ENCODE measurements at places on chromosomes 6 and 20.
A peak's percentile ranks its signal among the peaks of the same experiment; 100 is the strongest.

DNA sequence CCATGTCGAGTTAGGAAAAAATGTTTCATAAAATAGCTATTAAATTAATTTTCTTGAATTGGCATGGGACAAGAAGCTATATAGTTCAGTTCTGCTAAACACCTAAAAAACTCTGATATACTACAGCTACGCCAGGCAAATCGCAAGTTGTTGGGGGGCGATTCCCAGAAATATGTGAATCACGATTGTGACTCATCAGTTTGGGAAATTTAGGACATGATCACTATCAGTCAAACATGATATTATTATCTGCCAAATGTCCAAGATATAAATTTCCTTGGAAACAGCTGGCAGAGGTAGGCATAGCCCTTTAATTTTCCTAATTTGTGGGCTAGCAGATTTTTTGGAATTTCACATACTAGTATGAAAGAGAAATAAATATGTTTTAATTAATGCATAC lies 123.6 kb downstream of the ATXN1 start:
- DNase-seq: no peak

DNA sequence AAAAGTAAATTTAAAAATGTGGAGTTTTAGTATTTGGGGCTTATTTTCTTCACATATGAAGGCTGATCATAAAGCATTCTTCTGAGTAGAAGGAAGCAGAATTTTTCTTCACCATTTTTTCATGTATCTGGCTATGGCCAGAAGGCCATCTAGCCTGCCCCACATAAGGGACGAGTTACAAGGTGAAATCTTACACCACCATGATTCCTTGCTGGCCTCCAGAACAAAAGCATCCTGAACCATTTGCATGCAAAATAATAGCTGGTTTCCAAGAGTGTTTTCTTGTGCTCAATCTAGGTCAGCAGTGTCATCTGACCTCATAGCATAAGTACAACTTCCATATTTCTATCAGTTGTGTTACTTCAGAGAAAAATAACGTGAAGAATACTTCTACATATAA lies 93.1 kb downstream of the BMP5 start:
- no peak for DNase-seq

GRCh38 chr20:48788486-48789072 lies 39.2 kb downstream of the PREX1 start:
- DNase-seq: no peak

- no peak for DNase-seq
These were observed 109.7 kb downstream of the FAM120B start for GRCh38 chr6:170416303-170416702.

GRCh38 chr6:8047541-8048292 lies 16.5 kb downstream of the BLOC1S5 start:
- no peak for DNase-seq

GRCh38 chr6:43471399-43471798 lies 6.0 kb upstream of the TJAP1 start:
- no peak for DNase-seq

DNA sequence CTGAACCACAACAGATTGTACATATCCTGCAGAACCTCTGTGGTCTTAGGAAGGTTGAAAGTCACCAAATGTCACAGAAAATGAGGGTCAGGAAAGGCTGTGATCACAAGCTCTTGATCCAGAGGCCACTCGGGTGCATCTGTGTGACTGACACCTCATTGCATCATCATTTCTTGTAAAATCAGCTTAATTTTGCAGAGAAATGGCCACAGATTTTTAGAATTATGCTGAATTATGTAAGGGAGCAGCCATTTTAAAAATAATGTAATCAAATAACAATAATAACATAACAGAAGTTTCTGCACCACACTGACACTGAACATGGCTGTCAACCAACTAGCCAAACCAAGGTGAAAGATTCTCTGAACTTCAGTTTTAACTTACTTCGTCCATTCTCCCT lies 32.5 kb upstream of the PRND start:
- no peak for DNase-seq

GRCh38 chr6:119791736-119792135 lies 442.2 kb upstream of the MAN1A1 start:
- DNase-seq: no peak

DNA sequence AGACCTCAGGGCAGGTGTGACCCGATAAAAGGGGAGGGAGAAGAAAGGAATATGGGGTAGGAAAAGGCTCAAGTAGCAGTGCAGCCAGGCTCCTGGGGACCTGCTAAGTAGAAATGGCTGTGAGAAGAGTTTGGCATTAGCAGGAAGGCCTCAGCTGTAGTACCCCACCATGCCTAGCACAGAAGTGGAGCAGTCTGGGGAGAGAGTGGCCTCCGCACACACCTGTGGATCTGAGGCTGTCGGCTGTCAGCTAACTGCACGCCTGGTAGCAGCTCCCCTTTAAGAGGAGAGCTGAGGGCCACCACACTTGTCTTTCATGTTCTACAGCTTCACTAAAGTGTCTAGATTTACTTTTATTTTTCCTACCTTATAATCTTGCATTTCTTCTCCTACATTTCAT lies 24.6 kb downstream of the PDE7B start:
- no peak for DNase-seq

DNA sequence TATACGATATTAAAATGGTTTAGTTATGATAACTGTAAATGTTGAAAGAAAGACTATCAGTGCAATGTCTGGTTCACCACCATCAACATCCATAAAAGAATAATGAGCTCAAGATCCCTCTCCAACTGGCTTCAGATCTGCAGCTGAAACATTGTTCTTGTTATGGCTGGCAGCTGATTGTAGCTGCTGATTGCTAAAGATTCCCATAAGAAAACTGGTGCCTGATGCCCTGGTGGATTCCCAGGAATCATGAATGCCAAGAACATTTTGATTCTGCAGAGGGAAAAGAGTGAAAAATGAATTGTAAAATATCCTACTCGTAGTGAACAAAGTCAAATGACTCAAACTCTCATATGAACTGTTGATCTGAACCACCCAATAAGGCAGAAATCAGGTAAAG lies 1160.2 kb downstream of the EPHA7 start:
- DNase-seq: no peak

DNA sequence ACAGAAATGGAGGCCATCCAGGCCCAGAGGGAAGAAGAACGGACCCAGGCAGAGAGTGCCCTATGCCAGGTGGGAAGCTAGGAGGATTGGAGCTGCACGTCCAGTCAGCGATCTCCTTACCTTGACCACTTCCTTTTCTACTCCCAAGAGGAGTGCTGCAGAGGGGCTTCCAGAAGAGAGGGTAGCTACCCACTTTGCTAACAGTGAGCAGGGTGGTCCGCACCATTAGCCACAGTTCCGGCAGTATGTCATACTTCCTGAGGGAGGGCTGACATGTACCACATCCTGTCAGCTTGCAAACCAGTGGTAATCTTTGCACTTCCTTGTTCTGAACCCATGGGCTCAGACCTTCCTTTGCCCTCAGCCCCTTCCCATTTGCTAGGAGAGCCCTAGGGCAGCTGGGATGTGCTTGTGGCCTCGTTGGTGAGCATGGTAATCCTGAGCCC lies 35.4 kb downstream of the CEP250 start:
- peak; percentile 62 for DNase-seq

- DNase-seq: no peak
These were observed 87.6 kb downstream of the BTBD9 start for GRCh38 chr6:38552121-38552520.

GRCh38 chr6:8108031-8108660 lies 5.8 kb upstream of the EEF1E1 start:
- no peak for DNase-seq

GRCh38 chr20:4469910-4470309 lies 251.8 kb upstream of the PRND start:
- DNase-seq: no peak

- no peak for DNase-seq
These were observed 7.9 kb downstream of the PEX6 start for GRCh38 chr6:42970871-42971612.

DNA sequence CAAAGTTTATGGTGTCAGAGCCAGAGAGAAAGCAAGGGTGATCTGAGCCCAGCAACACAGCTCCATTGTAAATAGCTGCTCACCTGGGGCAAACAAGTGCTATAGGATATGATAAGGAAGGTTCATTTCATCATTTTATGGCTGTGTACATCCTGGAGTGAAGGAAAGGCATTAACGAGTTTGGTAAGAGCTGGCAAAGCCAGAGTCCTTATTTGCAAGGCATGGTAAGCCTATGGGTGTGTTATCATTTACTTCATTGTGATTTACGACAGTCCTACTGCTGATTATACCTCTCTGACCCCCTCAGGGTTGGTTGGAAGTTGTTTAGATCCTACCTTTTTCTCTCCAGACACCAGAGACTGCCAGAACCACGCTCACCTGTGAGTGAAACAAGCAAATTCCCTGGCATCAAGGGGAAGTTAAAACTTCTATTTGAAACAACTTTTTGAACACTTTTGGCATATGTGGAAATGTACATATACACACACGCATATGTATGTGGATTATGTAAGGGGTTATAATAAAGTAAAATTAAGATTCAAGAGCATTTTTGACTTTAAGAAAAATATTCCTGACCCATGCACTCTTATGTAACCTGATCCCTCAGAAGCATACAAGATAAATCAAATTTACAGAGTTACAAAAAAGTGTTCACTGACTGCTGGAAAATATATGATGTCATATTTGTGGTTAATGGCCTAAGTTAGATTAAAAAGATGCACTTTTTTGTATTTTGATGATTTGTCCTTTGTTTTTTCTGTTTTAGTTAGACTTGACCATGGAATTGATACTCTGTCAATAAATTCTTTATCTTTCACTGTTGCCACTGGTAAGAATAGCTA lies 40.4 kb upstream of the EDN1 start:
- DNase-seq: no peak

DNA sequence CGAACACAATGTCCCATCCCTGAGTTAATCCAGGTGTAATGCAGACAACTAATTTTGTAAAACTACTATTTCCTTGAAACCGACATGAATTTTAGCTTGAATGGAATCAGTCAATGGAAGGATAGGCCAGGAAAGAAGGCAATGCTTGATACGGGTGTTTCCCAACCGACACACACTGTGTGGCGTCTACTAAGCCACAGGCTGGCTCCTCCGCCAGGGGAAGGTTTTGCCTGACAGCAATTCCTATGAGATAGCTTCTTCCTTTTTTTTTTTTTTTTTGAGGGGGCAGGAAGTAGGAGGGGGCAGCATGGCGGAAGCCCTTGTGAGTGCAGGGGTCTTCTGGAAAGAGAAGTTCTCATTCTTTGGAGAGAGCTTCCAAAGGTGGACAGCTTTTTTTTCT lies 12.0 kb upstream of the LAMA4 start:
- DNase-seq: no peak

- DNase-seq: no peak
These were observed 137.1 kb downstream of the ELOVL4 start for GRCh38 chr6:79810185-79810705.

DNA sequence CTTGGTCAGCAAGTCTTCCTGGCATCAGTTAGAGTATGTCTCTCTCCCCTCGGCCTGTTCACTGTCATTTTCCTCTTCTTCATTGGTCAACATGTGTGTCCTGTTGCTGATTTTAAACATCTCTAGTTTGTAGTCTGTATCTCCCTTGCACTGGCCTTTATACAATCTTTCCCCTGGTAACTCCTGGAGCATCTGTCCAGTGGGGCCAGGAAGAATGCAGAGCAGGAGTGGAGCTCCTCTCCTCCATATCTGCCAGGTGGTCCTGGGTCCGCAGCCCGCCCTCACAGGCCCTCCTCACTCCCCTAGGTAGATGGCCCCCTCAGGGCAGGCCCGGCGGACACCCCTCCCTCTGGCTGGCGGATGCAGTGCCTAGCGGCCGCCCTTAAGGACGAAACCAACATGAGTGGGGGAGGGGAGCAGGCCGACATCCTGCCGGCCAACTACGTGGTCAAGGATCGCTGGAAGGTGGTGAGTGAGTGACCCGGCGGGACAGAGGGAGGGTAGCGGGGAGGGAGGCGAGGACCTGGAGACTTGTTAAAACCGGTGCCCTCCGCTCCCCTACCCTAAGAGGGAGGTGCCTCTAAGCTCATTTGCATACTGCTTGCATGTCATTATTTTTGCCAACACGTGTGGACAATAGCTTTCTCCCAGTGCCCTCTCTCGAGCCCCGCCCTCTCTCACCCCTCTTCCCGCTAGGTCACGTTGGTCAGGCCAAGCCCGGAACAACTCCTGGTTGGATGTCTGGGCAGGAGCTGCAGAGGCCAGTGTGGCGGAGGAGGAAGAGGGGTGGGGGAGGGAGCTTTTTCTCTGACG lies 3.2 kb downstream of the TTBK1 start:
- DNase-seq: no peak

DNA sequence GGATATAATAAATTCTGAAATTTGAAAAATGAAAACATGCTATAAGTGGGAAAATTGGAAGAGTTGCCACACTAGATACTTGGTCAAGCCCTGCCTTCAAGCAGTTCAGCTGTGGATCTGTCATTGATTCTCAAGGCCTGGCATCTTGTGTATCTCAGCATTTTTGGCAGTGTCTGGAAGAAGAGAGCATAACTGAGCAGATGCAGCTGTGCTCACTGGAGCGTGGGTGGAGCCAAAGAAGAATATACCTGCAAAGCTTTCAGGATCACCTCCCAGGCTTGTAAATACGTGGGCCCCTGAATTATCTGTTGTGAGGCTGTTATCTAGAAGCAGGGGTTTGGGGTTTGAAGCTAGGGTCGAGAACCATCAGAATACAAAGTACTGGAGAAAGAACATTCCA lies 31.3 kb upstream of the CHD6 start:
- no peak for DNase-seq

GRCh38 chr6:148779142-148779562 lies 32.3 kb downstream of the UST start:
- DNase-seq: no peak

DNA sequence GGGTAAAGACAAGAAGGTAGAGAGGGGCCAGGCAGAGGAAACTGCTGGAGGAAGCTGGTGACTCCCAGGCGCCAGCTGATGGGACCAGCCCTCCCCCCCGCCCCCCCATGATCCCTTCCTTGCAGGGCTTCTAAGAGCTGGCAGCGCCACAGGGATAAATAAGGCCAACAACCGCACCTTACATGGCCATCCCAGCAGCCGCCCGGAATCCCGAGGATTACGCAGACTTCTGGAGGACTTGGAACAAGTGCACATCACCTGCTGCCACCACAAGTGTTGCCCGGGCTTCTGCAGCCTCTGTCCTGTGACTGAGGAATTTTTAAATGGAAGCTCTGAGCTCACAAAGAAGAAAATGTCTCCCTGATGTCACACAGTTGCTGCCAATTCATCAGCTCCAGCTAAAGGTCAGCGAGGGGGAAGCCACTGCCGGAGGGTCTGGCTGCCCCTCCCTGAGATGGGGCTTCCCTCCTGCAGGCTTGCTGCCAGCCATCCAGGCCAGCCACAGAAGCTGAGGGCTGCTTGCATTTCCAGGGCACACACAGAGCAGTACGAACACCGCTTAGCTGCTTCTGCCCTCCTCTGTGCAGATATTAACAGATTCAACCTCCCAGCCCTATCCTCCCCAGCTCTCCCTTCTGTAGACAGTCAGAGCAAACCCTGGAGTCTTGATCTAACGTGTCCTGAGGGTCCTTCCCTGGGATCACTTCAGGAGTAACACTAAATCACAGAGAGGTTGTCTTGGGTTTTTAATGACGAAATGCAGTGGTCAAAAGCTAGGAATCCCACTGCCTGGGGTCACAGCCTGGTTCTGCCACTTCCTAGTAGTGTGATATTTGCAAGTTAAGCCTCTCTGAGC lies 38.6 kb upstream of the PIM1 start:
- DNase-seq: no peak

- no peak for DNase-seq
These were observed 25.9 kb downstream of the TRAF3IP2 start for GRCh38 chr6:111579816-111580215.
